ENCODE measurements at places on chromosomes 12 and 14.

DNA sequence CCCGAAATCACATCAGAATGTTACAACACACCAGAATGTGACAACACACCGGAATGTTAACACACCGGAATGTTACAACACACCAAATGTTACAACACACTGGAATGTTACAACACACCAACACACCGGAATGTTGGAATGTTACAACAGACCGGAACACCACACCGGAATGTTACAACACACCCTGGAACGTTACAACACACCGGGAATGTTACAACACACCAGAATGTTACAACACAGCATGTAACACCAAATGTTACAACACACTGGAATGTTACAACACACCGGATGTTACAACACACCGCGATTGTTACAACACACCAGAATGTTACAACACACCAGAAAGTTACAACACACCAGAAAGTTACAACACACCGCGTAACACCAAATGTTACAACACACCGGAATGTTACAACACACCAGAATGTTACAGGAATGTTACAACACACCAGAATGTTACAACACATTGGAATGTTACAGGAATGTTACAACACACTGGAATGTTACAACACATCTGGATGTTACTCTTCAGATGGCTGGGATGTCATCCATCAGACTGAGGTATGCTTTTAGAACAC lies 21.1 kb downstream of the CHFR start:
- DNase-seq = no peak

- DNase-seq = peak; percentile 89
These were observed 662 bp upstream of the NELL2 start for GRCh38 chr12:44876544-44877410.

- no peak for DNase-seq
These were observed 243.9 kb upstream of the LRIG3 start for GRCh38 chr12:59164226-59164625.

- DNase-seq = peak; percentile 62
These were observed 652 bp downstream of the SUPT16H start for GRCh38 chr14:21382886-21383847.

GRCh38 chr12:32155041-32155440 lies 48.4 kb downstream of the BICD1 start:
- DNase-seq = no peak

DNA sequence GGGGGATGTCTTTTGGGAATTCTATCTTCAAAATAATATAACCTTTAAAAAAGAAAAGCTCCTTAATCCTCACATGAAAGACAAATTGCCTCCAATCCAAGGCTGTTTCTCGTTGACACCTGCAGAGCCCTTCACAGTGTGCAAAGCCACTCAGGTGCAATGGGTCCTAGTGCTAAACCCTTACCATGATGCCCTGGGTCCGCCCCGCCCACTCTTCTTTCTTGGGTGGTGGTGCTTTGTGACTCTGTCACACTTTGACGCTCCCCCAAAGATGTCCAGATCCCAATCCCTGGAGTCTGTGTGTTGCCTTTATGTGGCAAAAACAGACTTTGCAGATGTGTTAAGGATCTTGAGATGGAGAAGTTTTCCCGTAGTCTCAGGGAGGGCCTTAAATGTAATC lies 29.7 kb downstream of the CLMN start:
- no peak for DNase-seq
